ENCODE measurements at places on chromosomes 4 and X. TPM values are rescaled to one million over a fixed set of nuclear protein-coding genes. Genes with fewer than 3 reads are reported as not detected.

DNA sequence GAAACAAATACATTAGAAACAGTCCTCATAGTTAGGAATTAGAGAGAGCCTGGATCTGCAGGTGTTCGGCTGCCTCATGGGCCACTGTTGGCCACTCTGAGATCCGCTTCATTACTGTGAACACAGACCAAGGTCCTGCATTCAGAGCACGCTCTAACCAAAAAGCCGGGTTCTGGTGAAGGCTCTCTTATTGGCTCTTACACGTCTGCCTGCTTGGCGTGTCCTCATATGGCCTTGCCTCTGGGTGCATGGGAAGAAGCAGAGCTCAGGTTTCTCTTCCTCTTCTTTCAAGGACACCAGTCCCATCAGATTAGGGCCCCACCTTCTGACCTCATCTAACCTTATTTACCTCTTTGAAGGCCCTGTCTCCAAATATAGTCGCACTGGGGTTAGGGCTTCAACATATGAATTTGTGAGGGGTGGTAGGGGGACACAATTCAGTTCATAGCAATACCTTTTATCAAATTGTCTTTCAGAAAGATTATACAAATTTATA, 37.1 kb upstream of the ELF2 start:
- no peaks in the 10 kb centered on the region for H3K4me1 ChIP-seq
- no peaks in the 10 kb centered on the region for H3K27me3 ChIP-seq
- no peak for DNase-seq
- no peak overlapping the region for H3K4me3 ChIP-seq

DNA sequence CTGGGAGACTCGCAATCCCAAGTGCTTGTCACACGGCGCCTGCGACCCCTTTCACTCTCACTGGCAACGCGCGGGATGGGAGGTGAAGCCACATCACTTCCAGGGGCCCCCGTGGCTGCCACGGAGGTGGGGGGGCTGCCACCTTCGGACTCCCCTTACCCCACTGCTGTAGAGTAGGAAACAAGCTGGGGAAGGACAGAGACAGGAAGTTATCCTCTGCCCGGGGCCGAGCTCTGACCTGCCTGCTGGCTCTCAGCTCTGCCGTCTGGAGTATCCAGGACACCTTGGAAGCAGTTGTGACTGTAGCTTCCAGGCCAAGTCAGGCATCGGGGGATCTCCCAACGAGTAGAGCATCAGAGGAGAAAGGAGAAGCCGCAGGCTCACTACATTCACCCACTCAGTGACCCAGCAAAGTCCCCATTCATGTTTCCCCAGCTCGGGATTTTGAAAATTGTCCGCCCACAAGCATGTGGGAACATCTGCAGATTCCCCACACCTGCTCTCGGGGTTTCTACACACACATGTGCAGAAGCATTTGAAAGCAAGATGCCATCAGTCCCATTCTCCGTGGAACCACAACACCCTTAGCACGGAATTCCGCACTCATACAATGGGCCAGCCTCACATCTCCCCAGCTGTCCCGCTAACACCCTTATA, 10.8 kb downstream of the PDZD4 start:
- DNase-seq = no peak
- no peaks in the 10 kb centered on the region for H3K36me3 ChIP-seq
- H3K4me3 ChIP-seq = peak overlapping the region; percentile 60
- peak overlapping the region; percentile 33 for H3K27ac ChIP-seq
- H3K4me1 ChIP-seq = no peaks in the 10 kb centered on the region

- DNase-seq = no peak
- no peaks in the 10 kb centered on the region for H3K36me3 ChIP-seq
Measured at GRCh38 chr4:15783676-15784075, 5.5 kb downstream of the CD38 start.

GRCh38 chr4:127995776-127996175, 30.6 kb downstream of the ABHD18 start:
- H3K36me3 ChIP-seq = no peaks in the 10 kb centered on the region
- no peaks in the 10 kb centered on the region for H3K27me3 ChIP-seq
- DNase-seq = no peak
- H3K27ac ChIP-seq = no peak overlapping the region
- H3K4me3 ChIP-seq = no peak overlapping the region

The GPR119 gene
- not detected for total RNA-seq

The HTN1 gene
- total RNA-seq = not detected

- peak overlapping the region; percentile 76 for H3K4me3 ChIP-seq
- H3K36me3 ChIP-seq = no peaks in the 10 kb centered on the region
- peaks cover 24% of the 10 kb centered on the region for H3K4me1 ChIP-seq
- peaks cover 84% of the 10 kb centered on the region for H3K27me3 ChIP-seq
- no peak overlapping the region for H3K27ac ChIP-seq
- DNase-seq = no peak
Measured at GRCh38 chr4:2042204-2042946, 16.8 kb upstream of the NAT8L start.

The GPR34 gene
- total RNA-seq = 0.48 TPM

GRCh38 chr4:83358410-83358809, 23.8 kb upstream of the HPSE start:
- DNase-seq = no peak
- H3K4me3 ChIP-seq = no peak overlapping the region
- no peaks in the 10 kb centered on the region for H3K36me3 ChIP-seq
- H3K27ac ChIP-seq = no peak overlapping the region

GRCh38 chr4:61273233-61273632, 73.1 kb downstream of the ADGRL3 start:
- no peak for DNase-seq
- H3K4me3 ChIP-seq = no peak overlapping the region
- no peak overlapping the region for H3K27ac ChIP-seq
- H3K4me1 ChIP-seq = no peaks in the 10 kb centered on the region
- no peaks in the 10 kb centered on the region for H3K27me3 ChIP-seq

The PAGE4 gene
- not detected for total RNA-seq

The ERVMER34-1 gene
- 5.2 TPM for total RNA-seq

DNA sequence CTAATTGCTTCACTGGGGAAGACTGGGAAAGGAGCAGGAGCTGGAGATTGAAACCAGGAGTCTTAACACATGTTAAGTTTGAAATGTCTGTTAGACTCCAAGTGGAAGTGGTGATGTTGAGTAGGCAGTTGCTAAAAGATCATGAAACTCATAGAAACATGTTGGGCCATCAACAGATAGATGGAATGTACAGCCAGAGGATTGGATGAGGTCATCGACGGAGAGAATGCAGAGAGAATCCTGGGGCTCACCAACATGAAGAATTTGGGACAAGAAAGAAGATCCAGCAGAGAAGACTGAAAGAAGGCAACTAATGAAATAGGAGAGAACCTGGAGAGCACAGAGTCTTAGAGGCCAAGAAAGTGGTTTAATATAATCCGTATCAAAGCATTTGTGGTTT, 19.4 kb upstream of the TSPAN5 start:
- no peaks in the 10 kb centered on the region for H3K4me1 ChIP-seq
- no peak overlapping the region for H3K27ac ChIP-seq
- no peaks in the 10 kb centered on the region for H3K27me3 ChIP-seq

DNA sequence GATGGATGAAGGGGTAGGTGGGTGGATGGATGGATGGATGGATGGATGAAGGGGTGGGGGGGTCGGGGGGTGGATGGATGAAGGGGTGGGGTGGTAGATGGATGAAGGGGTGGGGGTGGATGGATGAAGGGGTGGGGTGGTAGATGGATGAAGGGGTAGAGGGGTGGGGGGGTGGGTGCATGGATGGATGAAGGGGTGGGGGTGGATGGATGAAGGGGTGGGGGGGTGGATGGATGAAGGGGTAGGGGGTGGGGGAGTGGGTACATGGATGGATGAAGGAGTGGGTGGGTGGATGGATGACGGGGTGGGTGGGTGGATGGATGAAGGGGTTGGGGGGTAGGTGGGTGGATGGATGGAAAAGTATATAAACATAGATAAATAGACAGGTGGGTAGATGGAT, 74.2 kb downstream of the PRKX start:
- H3K4me1 ChIP-seq = no peaks in the 10 kb centered on the region
- H3K36me3 ChIP-seq = no peaks in the 10 kb centered on the region
- DNase-seq = no peak
- no peaks in the 10 kb centered on the region for H3K27me3 ChIP-seq
- H3K27ac ChIP-seq = no peak overlapping the region
- H3K4me3 ChIP-seq = no peak overlapping the region

The STK32B gene
- total RNA-seq = not detected

GRCh38 chrX:68698942-68699341, 51.5 kb downstream of the STARD8 start:
- H3K4me1 ChIP-seq = peaks cover 9% of the 10 kb centered on the region
- H3K27me3 ChIP-seq = no peaks in the 10 kb centered on the region
- no peak for DNase-seq
- H3K36me3 ChIP-seq = no peaks in the 10 kb centered on the region

The ARMCX1 gene
- 3.4 TPM for total RNA-seq

The LRCH2 gene
- total RNA-seq = 0.47 TPM

The PAK3 gene
- 2.1 TPM for total RNA-seq

The TMEM150C gene
- total RNA-seq = 3.1 TPM

The TRIM60 gene
- total RNA-seq = not detected

The FGFBP2 gene
- total RNA-seq = not detected

DNA sequence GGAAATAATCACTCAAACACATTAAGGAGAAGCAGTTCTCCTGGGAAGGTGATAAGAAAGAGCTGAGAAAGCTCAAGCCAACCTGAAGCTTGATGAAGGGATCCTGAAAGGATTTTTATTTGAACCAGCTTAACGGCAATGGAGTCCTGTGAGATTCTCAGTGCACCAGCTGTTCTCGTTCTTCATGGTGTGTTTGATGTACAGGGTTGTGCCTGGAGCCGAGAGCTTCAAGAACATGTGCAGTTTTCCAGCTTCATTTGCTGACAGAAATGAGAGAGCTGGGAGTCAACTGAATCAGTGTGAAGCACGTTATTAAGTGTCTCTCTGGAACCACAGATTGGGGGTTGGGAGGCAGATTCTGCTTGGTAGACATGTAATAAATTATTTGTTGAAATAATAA, 115.7 kb downstream of the ANKRD50 start:
- H3K4me1 ChIP-seq = no peaks in the 10 kb centered on the region
- no peak overlapping the region for H3K4me3 ChIP-seq
- H3K27me3 ChIP-seq = no peaks in the 10 kb centered on the region
- DNase-seq = no peak

GRCh38 chr4:155403886-155404285, 27.1 kb upstream of the MAP9 start:
- no peak overlapping the region for H3K27ac ChIP-seq
- H3K27me3 ChIP-seq = no peaks in the 10 kb centered on the region
- H3K4me3 ChIP-seq = no peak overlapping the region
- H3K4me1 ChIP-seq = no peaks in the 10 kb centered on the region
- H3K36me3 ChIP-seq = no peaks in the 10 kb centered on the region
- no peak for DNase-seq

DNA sequence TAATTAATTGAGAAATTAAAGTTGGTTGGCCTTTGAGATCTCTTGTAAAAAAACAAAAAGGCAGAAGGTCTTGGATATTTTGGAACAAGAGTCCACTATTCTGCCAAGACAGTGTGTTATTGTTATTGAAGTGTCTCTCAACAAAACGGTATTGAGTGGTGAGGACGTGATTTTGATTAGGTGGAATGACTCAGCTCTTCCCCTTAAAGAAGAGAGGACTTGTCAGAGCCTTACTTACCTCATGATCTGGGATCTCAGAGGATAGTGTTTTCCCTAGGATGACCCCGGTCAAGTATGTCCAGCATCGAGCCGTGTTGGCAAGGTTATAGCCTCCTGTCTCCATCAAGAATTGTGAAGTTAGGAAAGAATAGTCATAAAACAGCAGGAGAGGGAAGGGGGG, 110.9 kb downstream of the HDAC8 start:
- DNase-seq = no peak
- peaks cover 3% of the 10 kb centered on the region for H3K36me3 ChIP-seq
- H3K27ac ChIP-seq = no peak overlapping the region
- H3K27me3 ChIP-seq = no peaks in the 10 kb centered on the region

The TXK gene
- 1.7 TPM for total RNA-seq

The CXCL1 gene
- total RNA-seq = 152 TPM

The ABLIM2 gene
- 15.6 TPM for total RNA-seq

DNA sequence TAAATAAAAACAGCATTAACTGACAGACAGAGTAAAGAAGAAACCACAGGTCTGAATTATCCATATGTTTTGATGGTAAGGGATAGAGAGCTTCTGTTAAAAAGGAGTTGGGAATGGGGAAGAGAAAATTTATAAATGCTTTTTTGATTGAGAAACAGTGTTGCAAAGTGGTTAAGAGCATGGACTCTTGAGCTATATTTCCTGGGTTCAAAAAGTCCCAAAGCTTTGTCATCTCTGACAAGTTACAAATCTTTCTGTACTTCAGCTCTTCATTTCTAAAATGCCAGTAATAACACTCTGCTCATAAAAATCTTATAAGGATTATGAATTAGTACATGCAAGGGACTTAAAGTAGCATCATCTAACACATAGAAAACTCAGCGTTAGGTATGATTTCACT, 62.2 kb downstream of the N4BP2 start:
- no peak overlapping the region for H3K27ac ChIP-seq
- no peak for DNase-seq
- no peaks in the 10 kb centered on the region for H3K36me3 ChIP-seq
- no peak overlapping the region for H3K4me3 ChIP-seq
- H3K4me1 ChIP-seq = peaks cover 6% of the 10 kb centered on the region
- no peaks in the 10 kb centered on the region for H3K27me3 ChIP-seq

All from esophagus squamous epithelium (tissue), 5 donors.